HCT116 (cell line): ENCODE measurements at places on chromosomes 16 and 17.

- no peak for DNase-seq
These were observed 250.5 kb downstream of the CPPED1 start for GRCh38 chr16:12553191-12553590.

- no peak for DNase-seq
These were observed 54.6 kb upstream of the ACSF3 start for GRCh38 chr16:89038811-89039735.

DNA sequence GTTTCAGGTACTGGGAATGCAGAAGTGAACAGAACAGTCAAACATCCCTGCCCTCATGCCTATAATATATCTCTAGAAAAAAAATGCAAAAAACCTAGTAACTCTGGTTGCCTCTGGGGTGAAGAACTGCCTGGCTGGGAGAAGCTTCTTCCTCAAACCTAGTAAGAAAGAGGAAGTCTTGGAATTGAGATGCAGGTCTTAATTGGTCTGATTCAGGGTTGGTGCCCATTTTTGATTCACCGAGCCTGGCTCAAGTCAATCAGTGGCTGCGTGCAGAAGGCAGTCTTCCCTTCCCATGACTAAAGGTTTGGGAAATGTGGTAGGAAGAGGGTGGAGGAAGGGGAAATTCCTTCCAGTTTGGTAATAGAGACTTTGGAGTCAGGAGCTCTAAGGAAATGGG, 22.4 kb downstream of the CDRT15 start:
- DNase-seq = no peak

- DNase-seq = no peak
These were observed 355 bp downstream of the TLE7 start for GRCh38 chr16:71441348-71442050.

- no peak for DNase-seq
These were observed 220.4 kb downstream of the C16orf95 start for GRCh38 chr16:87096746-87097333.
